ENCODE measurements at places on chromosomes 2 and 18.

DNA sequence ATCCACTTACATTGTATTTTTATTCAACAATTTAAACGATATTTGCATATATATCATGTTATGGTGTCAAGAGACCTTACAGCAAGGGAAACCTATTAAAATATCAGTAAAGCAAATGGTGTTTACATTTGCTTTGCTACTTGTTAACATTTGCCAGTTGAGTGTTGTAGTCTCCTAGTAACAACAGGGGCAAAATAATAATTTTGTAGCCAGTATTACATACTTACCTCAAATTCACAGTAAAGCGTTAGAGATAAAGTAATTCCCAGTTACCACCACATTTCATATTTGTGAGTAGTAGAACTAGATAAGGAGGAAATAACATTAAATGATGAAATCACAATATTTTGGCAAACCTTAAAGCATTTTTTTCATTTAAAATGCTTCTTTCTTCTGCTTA lies 71.3 kb downstream of the FASTKD2 start:
- no peak for DNase-seq

DNA sequence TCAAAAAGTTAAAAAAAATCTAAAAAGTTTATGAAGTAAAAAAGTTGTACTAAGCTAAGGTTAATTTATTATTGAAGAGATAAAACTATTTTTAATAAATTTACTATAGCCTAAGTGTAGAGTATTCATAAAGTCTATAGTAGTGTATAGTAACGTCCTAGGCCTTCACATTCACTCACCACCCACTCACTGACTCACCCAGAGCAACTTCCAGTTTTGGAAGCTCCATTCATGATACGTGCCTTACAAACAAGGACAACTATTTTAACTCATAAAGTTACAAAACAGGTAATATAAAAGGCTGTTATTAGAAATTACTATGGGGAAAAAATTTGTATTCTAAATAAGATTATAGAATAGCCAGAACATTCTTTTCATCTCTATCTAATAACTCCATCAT lies 158.9 kb upstream of the FN1 start:
- no peak for DNase-seq

- DNase-seq = no peak
Observed at GRCh38 chr18:36303211-36303844, 5.8 kb downstream of the FHOD3 start.

DNA sequence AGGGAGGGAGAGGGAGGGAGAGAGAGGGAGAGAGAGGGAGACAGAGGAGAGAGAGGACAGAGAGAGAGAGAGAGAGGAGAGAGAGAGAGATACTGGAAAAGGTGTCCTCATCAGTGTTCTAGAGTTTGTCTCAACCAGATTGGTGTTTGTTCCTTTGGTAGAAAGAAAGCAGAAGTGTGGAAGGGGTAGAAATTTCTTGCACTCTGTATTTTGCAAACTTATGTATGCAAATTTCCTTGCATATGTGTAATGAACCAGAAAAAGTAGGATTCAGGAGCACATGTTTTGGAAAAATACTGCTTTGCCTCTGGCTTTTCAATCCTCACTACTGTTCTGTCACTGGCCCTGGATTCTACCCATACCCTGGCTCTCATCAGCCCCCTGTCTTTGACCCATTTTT lies 1.1 kb upstream of the SP140 start:
- no peak for DNase-seq
